ENCODE measurements at places on chromosomes 7 and 10.

DNA sequence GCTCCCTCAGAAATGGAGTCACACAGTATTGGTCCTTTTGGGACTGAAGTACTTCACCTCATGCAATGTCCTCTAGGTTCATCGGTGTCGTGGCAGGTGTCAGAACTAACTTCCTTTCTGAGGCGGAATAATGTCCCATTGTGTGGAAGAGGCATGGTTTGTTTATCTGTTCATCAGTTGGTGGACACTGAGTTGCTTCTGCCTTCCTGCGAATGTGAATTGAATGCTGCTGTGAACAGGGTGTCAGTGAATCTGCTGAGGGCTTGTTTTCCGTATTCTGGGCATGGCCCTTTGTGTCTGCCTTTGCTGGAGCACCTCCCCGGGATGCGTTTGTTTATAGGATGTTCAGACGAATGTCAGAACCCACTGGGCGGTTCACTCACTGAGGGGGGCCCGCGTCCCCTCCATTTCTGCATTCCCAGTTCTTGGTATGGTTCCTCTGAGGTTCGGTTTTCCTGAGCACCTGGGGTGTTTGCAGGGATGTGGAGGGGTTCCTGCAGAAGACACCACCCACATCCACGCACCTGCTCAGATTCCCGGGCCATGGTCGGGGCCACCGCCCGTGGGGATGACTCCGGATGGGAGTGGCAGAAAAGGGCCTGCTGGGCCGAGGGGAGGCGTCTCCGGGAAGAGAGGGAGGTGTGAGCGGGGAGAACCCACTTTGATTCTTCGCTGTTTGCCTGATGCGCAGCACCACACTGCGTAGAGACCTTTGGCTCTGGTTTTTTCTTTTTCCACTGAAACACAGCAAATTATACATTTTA is 33.1 kb downstream of the CHST12 start:
- DNase-seq: no peak

DNA sequence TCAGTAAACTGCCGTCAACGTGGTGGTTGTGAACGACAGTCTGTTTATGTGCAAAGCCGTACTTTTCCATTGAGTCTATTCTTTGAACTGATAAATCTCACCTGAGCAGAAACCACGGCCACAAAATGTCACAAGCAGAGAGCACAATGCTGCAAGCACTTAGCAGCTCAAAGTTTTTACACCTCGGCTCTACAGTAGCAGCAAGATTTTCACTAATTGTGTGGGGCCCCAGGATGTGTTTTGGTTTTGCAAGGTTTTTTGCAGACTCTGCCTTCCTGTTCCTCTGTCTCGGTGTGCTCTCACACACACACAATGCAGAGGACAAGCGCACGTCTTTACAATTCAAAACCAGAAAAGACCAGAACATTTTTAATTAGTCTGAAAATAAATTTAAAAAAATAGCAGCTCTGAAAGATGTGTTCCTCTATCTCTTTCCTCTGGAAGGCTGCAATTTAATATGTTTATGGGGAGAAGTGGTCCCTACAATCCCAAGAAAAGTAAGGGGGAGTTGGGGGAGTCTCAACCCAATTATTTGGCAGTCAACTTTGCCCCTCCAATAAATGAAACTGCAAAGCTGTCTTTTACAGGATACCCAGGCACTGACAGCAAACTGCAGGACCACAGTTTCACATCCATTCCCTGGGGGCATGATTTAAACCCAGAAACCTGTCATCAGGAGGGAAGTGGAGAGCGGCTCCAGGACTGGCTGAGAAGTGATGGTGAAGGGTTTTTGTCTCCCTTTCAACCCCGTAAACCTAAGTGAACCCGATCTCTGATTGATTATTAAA is 73.8 kb upstream of the SFMBT2 start:
- no peak for DNase-seq

- peak; percentile 93 for DNase-seq
Measured at GRCh38 chr10:119305860-119306513, 98.6 kb downstream of the GRK5 start.

DNA sequence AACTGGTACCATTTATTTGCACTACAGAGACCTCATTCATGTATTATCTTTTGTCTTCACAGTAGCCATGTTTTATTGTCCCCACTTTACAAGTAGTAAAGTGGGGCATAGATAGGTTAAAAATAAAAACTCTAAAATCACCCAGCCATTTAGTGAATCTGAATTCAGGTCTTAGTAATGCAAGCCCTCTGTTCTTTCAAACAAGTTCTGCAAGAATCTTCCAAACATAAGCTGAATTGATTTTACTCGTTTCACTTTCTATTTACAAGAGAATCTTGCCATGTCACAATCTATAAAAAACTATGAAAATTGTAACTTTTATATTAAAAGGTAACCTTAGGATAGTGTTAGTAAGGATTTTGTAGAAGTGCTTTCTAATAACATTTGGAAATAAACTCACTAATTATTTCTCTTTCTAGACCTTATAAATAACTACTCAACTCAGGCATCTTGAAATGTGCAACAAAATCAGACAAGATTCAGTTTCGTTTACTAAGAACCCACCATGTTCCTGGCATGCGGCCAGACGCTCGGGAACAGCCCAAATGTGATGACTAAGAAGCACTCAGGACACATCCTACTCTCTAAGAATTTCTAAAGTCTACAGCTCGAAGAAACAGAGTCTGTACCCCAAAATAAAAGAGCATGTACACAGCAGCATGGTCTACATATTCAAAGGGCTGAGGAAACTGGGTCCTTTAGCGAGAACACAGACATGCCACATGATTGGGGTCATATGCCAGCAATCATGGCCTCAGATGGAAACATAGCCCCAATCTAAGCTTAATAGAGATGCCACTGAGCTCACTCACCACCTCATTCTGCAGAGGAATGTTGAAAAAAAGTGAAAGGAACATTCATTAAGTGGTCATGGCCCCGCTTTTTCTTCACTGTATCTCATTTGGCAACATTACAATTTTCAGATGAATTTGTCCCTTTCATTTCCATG is 167.6 kb downstream of the AMPH start:
- DNase-seq: peak; percentile 36

- DNase-seq: no peak
Measured at GRCh38 chr10:110672580-110672919, 28.4 kb downstream of the RBM20 start.

DNA sequence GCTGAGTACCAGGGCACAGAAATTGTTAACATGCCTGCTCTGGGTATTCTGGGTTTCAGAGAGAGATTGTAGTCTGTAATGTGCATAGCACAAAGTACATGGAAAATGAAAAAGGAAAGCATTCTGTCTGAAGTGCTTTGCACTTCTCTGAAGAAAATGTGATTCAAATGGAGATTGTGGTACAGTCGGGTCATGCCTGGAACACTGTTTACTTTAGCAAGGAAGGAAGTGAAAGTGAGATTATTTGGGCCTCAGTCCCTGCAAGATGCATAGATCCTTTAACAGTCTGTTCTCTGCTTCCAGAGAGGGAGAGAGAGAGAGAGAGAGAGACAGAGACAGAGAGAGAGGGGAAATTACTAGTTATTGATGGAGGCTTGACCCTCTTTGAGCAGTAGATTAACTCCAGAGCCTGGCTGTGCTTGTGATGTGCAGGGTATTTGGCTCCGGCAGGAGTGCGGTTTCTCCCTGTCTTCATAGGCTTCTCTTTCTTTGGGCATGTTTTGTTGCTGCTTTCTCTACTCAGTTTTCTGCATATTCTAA is 5.4 kb downstream of the VWC2 start:
- no peak for DNase-seq

DNA sequence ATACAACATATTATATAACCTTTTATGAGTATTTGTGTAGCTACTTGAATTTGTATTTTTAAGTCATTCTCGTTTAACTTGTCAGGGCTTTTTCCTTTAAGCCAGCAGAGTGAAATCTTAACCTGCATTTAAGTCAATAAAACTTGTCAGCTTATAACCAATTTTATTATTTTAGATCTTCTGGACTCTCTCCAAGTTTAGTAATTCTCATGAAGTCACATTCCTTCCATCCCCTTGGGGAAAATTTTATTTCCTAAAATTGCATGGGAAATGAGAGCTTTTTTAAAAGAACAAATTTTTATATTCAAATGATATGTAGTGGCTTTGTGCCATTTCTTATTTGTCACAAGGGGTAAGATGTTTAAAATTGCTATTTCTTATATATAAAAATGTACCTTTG is 74.0 kb downstream of the SEPTIN7 start:
- DNase-seq: no peak

GRCh38 chr10:131249238-131249954 is 62.1 kb downstream of the TCERG1L start:
- no peak for DNase-seq

GRCh38 chr7:135353832-135354231 is 120.2 kb downstream of the STRA8 start:
- DNase-seq: no peak

GRCh38 chr7:128889121-128889520 is 21.4 kb downstream of the KCP start:
- DNase-seq: no peak

DNA sequence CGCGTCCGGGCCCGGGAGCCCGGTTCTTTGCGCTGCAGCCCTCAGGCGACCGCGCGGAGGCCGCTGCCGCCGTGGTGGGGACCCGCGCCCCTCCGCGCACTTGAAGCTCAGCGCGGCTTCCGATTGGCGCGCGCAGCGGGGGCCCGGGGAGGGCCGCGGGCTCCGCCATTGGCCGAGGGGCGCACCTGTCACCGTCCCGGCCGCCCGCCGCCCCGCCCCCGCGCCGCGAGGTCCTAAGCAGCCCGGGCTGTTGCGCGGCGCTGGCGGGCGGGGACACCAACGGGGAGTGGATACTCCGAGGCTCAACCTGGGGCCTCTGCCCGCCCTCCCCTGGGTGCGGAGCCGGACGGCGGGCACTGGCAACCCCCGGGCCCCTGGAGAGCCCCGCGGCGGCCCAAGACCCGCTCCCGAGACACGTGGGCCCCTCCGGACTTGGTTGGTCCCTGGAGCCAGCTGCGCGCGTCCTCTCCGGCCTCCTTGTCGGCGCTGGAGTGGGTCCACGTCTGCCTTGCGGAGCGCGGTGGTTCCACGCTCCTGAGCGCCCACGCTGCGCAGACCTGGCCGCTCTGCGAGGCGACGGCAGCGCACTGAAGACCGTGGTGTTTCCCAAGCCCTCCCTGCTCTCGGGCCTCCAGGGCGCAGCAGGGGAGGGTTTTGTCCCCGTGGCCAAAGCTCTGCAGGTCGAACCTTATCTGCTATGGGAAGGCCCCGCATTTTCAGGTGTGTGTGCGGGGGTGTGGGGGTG is at the start of gene MNX1:
MNX1 (minus strand) TSS at position 76 of the 745 bp plus-strand sequence. CDS start 313 bp downstream, outside the sequence.
- no peak for DNase-seq

DNA sequence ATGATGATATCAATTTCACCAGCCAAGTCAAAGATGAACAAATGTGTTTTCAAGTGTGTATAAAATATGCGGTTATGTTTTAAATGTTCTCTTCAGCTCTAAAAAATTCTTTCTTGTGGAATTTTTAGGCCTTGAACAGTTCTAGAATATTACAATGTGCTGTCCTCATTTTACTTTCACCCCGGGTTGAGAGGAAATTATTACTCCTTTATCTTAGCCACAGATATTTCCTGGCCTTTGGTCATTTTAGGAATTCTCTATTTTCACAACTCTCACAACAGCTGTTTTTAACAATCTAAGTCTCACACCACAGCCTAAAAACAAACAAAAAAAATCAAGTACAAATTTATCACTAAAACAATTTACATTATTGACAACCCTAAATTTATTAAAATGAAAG is 112.2 kb upstream of the HGF start:
- DNase-seq: peak; percentile 4

GRCh38 chr10:36725581-36726520 is 399.5 kb upstream of the ANKRD30A start:
- DNase-seq: peak; percentile 77

DNA sequence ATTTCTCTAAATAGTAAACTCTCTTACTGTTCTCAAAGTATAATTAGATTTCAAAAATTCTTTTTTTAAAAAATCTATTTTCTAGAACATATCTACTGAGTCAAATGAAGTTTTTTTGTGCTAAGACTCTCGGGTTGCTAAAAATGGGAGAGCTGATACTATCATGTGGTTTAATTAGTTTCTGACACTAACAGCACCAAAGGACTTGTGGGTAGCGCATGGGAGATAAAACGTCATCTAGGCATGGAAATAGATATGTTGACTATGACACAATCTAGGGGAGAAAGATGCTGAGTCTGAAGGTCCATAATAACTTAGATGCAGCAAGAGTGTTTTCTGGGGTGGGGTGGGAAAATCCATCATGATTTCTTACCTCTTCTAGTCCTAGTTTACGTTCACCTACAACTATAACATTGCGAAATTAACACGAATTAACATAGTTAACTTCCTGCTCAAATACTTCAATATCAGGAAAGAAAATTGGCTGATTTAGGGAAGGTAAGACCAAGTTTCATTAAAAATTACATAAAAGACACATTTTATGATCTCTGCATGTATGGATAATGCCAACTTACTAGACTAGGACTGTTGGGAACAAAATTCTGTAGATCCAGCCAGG is 14.3 kb upstream of the ARMC3 start:
- no peak for DNase-seq

DNA sequence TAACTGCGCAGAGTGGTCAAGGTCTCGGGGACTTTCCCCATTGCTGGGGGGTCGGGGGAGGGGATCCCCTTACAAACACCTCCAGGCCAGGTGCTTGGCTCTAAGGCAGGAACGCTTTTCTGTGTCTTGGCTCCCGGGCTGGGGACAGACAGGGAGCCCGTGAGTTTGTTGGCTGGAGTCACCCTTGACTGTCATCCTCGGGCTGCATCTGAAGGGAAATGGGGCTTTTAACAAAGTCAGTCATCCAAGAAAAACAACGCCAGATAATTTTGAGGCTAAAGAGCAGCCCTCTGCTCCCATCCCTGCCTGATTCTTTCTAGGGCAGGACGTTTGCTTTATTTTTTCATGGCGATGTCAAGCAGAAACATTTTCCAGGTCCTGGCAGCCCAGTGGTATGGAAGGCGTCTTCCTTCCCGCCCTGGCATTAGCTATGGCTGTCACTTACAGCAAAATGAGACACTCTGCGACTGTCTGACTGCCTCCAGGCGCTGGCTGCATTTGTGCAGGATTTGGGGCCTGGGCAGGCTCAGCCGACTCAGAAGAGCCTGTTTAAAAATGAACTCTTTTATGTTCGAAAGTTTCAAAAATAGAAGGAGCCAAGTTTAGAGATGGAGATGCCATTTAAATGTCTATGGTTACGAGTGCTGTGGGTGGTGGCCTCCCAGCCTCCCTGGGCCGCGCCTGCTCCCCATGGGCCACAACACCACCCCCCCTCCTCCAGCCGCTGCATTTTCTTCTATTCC is 54.7 kb upstream of the TNS3 start:
- DNase-seq: no peak

GRCh38 chr7:21125297-21125696 is 302.6 kb upstream of the SP4 start:
- no peak for DNase-seq

DNA sequence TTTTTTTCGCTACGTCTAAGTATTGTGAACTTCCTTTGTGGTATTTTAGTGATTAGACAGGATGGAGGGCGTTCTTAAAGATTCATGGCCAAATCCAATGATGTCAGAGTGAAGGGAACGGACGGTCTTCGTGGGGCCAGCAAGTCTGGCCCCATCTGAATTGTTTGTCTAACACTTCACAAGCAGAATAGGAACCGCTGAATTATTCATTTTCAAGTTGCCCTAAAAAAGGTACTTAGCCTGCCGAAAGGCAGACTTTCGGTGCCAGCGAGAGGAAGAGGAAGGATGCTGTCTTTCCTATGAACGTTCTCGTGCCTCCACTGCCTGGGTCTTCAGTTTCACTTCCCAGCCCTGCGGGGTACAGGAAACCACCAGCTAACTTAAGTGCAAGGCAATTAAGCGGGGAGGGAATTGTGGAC is 145.7 kb upstream of the SH2B2 start:
- no peak for DNase-seq
